ENCODE measurements at places on chromosomes 13 and 19. TPM values are rescaled to one million over a fixed set of nuclear protein-coding genes. Genes with fewer than 3 reads are reported as not detected.
A peak's percentile ranks its signal among the peaks of the same experiment; 100 is the strongest.

Gene RXFP2
- 0.24 TPM for total RNA-seq

- ATAC-seq = peak; percentile 56
Measured at GRCh38 chr13:44237276-44237767, 136.3 kb upstream of the SERP2 start.

Gene ICAM4
- total RNA-seq = 0.14 TPM

Gene CHAMP1
- 8.3 TPM for total RNA-seq

GRCh38 chr19:45505151-45505995, 1.9 kb upstream of the VASP start:
- ATAC-seq = no peak

Gene LILRB1
- total RNA-seq = 3.8 TPM

Gene ABCC4
- total RNA-seq = 8.2 TPM

Gene MCEMP1
- not detected for total RNA-seq

Gene PNMA8A
- 47.0 TPM for total RNA-seq

DNA sequence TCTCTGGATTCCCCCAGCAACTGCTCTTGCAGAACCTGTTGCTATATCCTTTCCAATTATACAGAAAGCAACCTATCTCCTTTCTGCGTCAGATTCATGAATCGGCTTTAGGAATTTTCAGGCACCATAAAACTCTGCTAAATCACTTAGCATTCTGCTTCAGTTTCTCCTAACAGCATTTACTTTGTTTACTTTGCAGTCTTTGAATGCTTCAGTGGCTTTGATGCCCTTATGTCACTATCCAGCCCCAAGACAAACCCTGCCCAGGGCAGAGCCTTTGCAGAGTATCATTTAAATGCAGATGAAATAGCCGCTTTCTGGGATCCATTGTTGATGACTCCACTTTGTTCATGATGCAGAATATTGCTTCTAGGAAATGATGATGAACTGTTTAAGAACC, 43.1 kb downstream of the SLITRK1 start:
- ATAC-seq = peak; percentile 82

Measured in motor neuron (in vitro differentiated cells).